Metanephros (tissue), 2 donors: ENCODE measurements at places on chromosomes 4 and X. TPM values are rescaled to one million over a fixed set of nuclear protein-coding genes. Genes with fewer than 3 reads are reported as not detected.

The GNRHR gene
- total RNA-seq = not detected

The H2AZ1 gene
- total RNA-seq = 144 TPM

The POU3F4 gene
- 2.0 TPM for total RNA-seq

The FGF16 gene
- total RNA-seq = 0.12 TPM

The PTCHD1 gene
- 0.76 TPM for total RNA-seq

The MAGEB6B gene
- total RNA-seq = not detected

The ZNF141 gene
- 33.2 TPM for total RNA-seq

The TACR3 gene
- total RNA-seq = 1.6 TPM
